ENCODE measurements at places on chromosomes 2 and 18. TPM values are rescaled to one million over a fixed set of nuclear protein-coding genes. Genes with fewer than 3 reads are reported as not detected.

- H3K4me3 ChIP-seq = no peak overlapping the region
- H3K4me1 ChIP-seq = peaks cover 4% of the 10 kb centered on the region
- DNase-seq = no peak
Measured at GRCh38 chr2:920573-920972, 30.1 kb upstream of the SNTG2 start.

DNA sequence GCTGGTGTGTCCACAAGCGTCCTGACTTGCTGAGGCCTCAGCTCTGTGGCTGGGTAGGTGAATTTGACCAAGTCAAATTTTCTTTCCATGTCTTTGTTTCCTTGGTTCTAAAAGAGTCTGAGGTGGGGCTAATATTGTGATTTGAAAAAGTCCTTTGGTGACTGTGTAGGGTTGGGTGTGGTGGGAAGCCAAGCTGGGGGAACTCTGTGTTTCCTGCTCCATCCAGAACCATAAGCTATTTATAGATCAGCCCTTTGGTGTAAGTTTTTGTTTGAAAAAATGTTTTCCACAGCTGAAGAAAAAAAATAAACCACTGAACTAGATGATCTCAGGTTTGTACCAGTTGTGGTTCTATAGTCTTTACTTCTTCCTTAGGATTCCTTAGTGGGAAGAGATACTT lies 462.7 kb downstream of the TGIF1 start:
- no peak overlapping the region for H3K27ac ChIP-seq
- H3K36me3 ChIP-seq = no peaks in the 10 kb centered on the region
- no peak for DNase-seq
- H3K4me1 ChIP-seq = no peaks in the 10 kb centered on the region
- no peaks in the 10 kb centered on the region for H3K27me3 ChIP-seq

DNA sequence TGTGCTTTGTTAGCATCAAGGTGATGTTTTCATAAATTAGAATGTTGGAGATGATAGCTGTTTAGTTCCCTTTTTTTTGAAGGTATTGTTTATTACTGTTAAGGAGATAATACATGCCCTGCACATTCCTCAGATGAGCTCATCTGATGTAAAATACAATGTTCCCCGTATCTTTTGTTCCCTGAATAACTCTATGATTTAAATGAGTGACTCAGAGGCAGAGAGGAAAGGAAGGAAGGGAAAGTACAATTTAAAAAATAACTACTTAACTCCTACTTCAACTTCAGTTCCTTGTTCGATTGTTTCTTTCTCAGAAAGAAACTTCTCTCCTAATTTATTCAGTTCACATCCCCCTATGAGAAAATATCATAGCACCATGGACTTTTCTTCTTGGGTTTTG lies 208.7 kb downstream of the KCNE4 start:
- no peaks in the 10 kb centered on the region for H3K27me3 ChIP-seq
- H3K36me3 ChIP-seq = no peaks in the 10 kb centered on the region
- DNase-seq = no peak
- H3K4me3 ChIP-seq = no peak overlapping the region
- no peaks in the 10 kb centered on the region for H3K4me1 ChIP-seq

DNA sequence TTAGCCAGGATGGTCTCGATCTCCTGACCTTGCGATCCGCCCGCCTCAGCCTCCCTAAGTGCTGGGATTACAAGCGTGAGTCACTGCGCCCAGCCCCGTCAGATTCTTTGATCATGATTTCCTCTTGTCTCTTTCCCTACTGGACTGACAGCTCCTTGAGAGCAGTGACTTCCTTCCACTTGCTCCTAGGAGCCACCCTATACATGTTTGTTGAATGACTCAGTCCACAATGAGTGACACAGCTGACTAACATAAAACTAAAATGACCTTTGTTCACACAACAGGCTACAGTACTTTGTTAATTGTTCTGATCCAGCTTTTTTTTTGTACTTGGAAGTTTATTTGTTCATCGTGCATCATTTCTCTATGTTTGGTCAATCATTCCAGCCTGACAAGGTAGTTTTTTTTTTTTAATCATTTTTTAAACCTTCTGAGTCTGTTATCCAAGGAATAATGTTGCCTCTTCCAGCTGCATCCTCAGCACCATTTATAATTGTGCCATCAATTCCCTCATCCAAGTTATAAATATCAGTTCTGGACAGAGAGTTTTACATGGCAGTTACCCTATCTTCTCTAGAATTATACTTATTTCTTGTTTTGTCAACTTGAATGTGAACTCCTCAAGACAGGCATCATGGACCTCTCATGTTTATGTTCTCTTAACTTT lies 42.9 kb upstream of the TUBA3E start:
- no peaks in the 10 kb centered on the region for H3K4me1 ChIP-seq
- H3K4me3 ChIP-seq = no peak overlapping the region
- peak overlapping the region; percentile 67 for H3K27ac ChIP-seq
- peak; percentile 70 for DNase-seq

DNA sequence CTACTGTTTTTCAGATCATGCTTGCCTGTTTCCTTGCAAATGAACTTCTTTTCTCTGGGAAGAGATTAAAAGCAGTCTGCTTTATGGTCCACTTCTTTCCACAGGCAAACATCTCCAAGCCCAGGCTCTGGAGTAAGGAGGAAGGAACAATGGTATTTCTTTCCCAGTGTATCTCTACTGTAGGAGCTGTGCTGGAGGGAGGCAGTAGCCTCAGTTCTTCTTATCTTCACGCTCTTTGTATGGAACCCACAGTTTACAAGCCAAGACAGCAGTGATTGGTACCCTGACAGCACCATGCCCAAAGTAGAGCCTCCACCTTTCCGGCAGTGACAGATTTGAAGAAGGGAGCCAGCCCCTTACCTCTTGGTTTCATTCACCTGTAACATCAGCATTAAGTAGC lies 35.2 kb downstream of the SPOPL start:
- no peak for DNase-seq
- no peak overlapping the region for H3K4me3 ChIP-seq
- peak overlapping the region; percentile 23 for H3K27ac ChIP-seq
- H3K36me3 ChIP-seq = no peaks in the 10 kb centered on the region
- no peaks in the 10 kb centered on the region for H3K4me1 ChIP-seq

GRCh38 chr2:152343426-152343825 lies 8.5 kb downstream of the FMNL2 start:
- H3K4me1 ChIP-seq = peaks cover 3% of the 10 kb centered on the region
- no peak overlapping the region for H3K27ac ChIP-seq
- no peak for DNase-seq
- no peak overlapping the region for H3K4me3 ChIP-seq
- no peaks in the 10 kb centered on the region for H3K36me3 ChIP-seq

DNA sequence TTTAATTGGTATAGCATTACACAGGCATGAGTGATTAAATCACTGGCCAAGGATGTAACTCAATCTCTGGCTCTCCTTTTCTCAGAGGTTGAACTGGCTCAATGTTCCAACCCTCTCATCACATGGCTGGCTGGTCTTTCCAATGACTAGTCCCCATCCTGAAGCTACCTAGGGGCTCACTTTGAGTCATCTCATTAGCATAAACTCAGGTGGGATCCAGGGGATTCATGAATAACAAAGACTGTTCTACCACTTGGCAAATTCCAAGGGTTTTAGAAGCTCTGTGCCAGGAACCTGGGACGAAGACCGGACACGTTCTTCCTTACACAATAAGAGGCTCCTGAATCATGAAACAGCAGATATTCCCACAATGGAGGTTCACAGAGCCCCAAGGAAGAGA lies 145.0 kb upstream of the SPATS2L start:
- no peak for DNase-seq
- H3K4me3 ChIP-seq = no peak overlapping the region
- H3K27ac ChIP-seq = no peak overlapping the region
- H3K4me1 ChIP-seq = peaks cover 14% of the 10 kb centered on the region

DNA sequence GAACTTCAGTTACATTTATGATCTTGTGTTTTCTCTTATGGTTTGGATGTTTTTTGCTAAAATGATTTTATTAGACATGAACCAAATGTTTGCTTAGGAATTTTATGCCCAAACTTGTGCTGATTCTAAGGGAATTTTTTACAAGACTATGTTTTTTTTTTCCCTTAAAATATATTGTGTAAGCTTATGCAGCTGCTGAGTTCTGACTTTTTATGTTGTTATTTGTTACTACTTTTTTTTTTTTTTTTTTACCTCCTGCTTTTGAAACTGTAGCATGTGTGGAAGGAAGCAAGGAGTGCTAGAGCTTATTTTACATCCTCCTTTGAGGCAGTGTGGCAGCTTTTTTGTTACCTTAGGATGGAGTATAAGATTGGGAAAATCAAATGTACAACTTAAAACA lies 6.0 kb upstream of the DNAH7 start:
- H3K36me3 ChIP-seq = no peaks in the 10 kb centered on the region
- no peak overlapping the region for H3K4me3 ChIP-seq
- no peak for DNase-seq
- H3K4me1 ChIP-seq = peaks cover 13% of the 10 kb centered on the region
- no peaks in the 10 kb centered on the region for H3K27me3 ChIP-seq

- H3K36me3 ChIP-seq = no peaks in the 10 kb centered on the region
- no peaks in the 10 kb centered on the region for H3K27me3 ChIP-seq
- peaks cover 8% of the 10 kb centered on the region for H3K4me1 ChIP-seq
- no peak for DNase-seq
Measured at GRCh38 chr2:85057226-85057962, 75.8 kb upstream of the TCF7L1 start.

GRCh38 chr18:54873884-54874255 lies 45.6 kb downstream of the RAB27B start:
- no peak overlapping the region for H3K4me3 ChIP-seq
- peak; percentile 28 for DNase-seq
- peaks cover 12% of the 10 kb centered on the region for H3K4me1 ChIP-seq
- no peaks in the 10 kb centered on the region for H3K36me3 ChIP-seq
- H3K27ac ChIP-seq = peak overlapping the region; percentile 10

DNA sequence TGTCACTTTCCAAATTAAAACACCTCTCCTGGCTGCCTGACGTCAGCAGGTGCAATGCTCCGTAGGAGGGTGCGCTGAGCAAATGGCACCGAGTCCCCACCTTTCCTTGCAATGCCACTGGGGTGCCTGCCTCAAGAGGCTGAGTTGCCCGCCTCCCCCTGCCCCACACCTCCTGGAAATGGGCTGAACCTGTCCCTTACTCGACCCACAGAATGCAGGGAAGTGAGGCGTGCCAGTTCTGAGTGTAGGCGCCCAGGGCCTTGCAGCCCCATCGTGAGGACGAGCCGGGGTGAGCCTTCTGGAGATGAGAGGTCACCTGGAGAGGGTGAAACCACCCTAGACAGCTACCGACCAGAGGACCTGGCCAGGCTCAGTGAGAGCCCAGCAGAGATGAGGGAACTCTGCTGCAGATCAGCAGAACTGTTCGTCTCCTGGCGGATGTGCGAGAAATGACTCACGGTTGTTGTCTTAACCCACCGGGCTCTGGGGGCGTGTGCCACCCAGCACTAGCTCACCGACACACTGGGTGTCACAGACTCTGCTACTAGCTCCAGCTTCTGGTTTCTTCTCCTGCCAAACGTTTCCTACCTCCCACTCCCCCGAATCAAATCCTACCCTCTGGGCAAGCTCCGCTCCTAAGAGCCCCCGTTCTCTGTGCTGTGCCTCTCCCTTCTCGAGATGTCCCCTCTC lies 168.7 kb upstream of the HDAC4 start:
- no peak overlapping the region for H3K27ac ChIP-seq
- H3K4me3 ChIP-seq = no peak overlapping the region
- no peak for DNase-seq
- no peaks in the 10 kb centered on the region for H3K36me3 ChIP-seq
- peaks cover 9% of the 10 kb centered on the region for H3K4me1 ChIP-seq

DNA sequence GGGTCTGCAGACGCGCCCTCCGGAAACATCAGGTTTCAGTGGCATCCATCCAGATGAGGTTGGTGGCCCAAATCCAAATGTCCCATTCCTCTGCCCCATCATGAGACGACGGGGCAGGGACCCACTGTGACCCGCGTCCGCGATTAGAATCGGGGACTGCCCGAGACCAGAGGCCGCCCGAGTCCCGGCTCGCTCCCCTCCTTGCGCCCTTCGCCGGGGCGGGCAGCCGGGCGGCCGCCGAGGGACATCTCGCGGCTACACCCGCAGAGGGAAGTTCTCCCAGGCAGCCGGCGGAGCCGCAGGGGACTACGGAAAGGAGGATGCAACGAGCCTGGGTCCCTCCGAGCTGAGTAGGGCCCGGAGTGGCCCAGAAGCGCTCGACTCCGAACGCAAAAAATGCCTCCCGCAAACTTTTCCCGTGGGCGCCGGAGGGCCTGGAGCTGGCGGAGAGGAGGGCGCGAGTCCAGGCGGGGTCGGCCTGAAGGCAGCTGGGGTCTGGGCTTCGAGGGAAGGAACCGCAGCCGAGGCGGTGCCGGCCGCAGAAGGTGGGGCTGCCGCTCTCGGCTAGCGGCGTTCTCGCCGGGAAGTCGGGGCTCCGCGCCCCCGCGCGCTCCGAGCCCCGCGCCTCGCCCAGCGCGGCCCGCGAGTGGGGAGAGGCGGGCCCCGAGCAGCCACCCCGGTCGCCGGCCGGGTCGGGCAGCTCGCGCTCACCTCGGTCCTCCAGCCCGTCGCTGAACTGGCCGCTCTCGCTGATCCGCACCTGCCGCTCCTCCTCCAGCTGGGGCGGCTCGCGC lies 580 bp downstream of the TMEM163 start:
- H3K4me1 ChIP-seq = no peaks in the 10 kb centered on the region
- peaks cover 88% of the 10 kb centered on the region for H3K27me3 ChIP-seq
- no peak overlapping the region for H3K27ac ChIP-seq
- H3K36me3 ChIP-seq = no peaks in the 10 kb centered on the region
- peak; percentile 40 for DNase-seq

DNA sequence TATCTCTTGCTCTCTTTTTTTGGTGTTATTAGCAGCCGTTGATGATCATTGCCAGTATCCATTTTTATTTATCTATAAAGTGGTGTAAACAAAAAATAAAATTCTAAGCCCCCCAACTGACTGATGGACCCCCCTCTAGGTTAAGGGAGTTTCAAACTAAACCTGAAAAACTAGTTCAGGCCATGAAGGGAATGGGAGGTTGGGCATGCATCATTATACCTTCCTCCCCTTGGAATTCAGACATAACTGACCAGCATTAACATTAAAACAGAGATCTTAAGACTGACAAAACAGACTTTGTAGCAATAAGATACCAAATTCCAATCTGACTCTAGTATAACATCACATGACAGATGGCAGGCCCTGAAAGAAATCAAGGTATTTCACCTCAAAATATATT lies 20.2 kb downstream of the RALBP1 start:
- no peak for DNase-seq
- no peak overlapping the region for H3K27ac ChIP-seq
- no peaks in the 10 kb centered on the region for H3K4me1 ChIP-seq
- no peak overlapping the region for H3K4me3 ChIP-seq
- no peaks in the 10 kb centered on the region for H3K27me3 ChIP-seq

Gene ANKRD30BL
- not detected for total RNA-seq

Gene NAT8
- total RNA-seq = 3.8 TPM

Gene CENPA
- total RNA-seq = 1.7 TPM

Gene LYPD6B
- 13.3 TPM for total RNA-seq

All from hepatocyte (in vitro differentiated cells).